NCI-H2029 treated with DMSO at 0.1 percent for 48 hours (cell line): ENCODE measurements at places on chromosomes 11 and 22.

DNA sequence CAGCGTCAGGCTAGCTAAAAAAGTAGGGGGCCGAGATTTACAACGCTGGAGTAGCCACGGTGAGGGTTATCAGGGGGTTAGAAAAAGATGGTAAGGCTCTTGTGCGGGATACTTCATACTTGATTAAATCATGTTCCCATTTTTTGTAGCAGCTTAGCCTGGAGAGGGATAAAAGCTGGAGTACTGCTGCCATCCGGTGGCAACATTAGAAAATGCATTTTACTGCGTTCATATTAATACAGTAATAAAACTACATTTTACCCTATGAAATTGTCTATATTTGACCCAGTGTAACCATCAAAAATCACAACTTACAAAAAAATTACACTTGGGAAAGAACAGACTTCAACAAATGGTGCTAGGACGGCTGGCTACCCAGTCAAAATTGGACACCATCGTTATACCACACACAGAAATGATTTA is 17.3 kb downstream of the RPUSD4 start:
- peak; percentile 41 for DNase-seq

GRCh38 chr11:65716302-65716701 is 4.2 kb downstream of the KAT5 start:
- no peak for DNase-seq

GRCh38 chr11:11332141-11332710 is 20.8 kb downstream of the CSNK2A3 start:
- no peak for DNase-seq

- no peak for DNase-seq
Observed at GRCh38 chr11:2555891-2556290, 111.1 kb downstream of the KCNQ1 start.

- no peak for DNase-seq
Observed at GRCh38 chr11:124865902-124866851, 945 bp downstream of the ROBO3 start.

DNA sequence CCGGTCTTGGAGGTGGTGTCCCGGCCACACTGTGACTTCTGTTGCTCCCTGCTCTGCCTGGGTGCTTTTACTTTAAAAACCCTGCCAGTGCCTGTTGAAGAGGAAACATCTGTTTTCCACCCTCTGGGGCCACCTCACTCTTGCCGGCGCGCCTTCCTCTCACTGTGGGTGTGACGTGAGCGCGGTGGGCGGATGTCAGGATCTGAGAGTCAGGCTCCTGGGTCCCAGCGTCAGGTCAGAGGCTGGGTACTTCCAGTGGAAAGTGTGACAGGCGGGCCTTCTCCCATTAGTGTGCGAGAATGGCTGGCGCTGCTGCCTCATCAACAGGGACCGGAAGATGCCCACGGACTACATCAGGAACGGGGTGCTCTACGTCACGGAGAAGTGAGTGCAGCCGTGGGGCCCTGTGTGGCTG is 54.2 kb downstream of the GRAMD4 start:
- no peak for DNase-seq

GRCh38 chr11:76759092-76759491 is 24.1 kb upstream of the TSKU start:
- DNase-seq, result no peak

DNA sequence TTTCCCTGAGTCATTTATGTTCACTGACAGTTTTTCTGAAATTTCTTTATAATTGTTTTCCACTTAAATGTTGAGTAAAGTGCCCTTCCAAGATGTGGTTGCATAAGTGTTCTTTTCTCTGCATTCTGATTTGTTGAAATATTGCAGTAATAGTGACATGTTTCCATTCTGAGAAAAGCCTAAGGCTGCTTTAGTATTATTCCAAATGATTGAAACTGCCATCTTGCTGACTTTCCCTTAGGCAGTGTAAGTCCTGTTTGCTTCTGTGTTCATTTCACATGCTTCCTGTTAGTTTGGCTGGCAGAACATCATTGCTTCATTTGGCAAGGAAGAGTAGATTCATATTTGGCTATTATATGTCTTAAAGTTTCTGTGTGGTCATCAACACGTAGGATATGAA is 146.5 kb downstream of the ELP4 start:
- DNase-seq, result no peak

DNA sequence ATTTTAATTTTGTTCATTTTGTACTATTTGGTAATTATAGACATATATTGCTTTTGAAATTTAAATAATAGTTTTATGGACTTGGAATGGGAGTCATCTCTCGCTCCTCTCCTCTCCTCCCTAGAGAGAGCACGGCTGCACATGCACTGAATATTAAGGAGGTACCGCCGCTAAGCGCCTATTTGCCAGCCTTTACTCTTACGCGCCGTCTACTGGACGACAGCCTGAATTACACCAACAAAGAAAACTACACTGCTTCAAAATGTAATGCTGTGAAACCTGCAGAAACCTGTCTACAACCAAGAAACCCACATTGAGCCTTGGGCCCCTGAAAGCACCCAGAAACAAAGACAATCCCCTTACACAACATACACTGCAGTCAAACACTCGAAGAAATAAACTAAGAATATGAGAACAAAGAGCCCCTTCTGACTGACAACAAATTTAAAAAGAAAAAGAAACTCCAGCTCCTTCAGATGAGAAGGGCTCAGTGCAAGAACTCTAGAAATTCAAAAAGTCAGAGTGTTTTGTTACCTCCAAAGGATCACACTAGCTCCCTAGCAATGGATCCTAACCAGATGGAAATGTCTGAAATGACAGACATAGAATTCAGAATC is 737.2 kb downstream of the LRRC4C start:
- DNase-seq, result no peak

GRCh38 chr22:44391481-44392445 is 79.0 kb upstream of the SHISAL1 start:
- no peak for DNase-seq

GRCh38 chr11:122851366-122851966 is 13.2 kb downstream of the CRTAM start:
- DNase-seq, result no peak

DNA sequence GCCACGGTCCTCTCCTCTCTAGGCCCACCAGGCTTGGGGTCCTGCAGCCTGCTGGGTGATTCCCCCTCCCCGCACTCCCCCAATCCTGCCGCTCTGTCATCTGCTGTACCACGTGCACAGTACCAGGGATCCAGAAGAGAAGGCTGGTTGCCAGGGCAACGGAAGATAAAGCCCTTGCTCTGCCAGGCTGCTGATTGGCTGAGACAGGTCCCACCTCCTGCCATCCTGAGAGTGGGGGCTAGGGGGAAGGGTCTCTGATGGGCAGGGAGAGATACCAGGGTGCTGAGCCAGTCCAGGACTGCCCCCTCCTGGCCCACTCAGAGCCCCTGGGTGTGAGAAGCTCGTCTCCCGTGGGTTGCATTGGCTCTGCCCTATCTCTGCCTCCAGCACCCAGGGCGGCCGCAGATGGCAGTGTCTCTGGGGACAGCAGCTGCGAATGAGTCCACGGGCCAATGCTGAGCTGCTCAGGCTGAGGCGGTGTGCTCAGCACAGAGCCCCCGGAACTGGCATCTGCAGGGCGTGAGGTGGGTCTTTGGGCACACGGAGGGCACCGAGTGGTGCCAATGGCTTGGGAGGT is at the start of gene SMIM45:
Gene SMIM45, plus strand, starts transcription at position 253 of the 577 bp plus-strand sequence.
- DNase-seq, result no peak

- DNase-seq, result no peak
Observed at GRCh38 chr11:77501758-77502157, 27.9 kb upstream of the PAK1 start.

DNA sequence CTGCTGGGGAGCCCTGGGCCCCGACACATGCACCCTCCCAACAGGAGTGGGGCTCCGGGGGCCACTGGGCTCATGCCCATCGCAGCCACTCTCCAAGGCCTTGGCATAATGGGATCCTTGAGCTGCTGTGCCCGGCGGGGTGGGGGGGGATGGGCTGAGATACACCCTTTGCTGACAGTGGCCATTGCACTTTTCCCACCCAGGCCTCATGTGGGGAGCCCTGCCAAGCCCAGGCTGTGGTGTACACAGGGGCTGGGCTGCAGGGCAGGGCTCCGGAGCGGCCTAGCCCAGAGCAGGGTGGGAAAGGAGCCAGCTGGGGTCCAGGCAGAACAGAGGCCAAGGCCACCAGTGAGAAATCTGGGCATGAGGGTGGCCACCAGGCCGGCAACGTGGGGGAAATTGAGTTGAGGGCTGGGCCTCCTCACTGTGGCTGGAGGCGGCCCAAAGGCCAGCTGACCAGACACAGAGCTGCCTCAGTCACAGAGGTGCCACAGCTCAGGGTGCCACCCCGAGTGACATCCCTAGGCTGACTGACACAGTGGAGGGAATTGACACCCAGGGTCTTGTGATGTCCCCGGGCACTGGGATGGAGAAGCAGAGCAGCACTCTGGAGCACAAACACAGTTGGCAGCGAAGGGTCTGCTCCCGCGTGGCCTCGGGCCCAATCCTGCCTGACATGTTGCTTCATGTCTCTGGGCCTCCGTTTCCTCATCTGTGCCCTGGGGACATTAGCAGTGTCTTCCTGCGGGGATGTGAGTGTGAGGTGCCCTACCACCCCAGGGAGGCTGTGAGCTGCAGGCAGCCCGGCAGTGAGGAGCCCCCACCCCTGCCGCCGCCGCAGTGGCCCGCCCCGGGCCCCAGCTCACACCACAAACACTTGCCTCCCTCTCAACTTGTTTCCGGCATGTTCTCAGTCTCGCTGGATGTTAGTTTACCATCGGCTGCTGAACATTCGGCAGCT is 30.4 kb downstream of the RTN4R start:
- no peak for DNase-seq

- no peak for DNase-seq
Observed at GRCh38 chr11:6319704-6320410, 444 bp downstream of the CAVIN3 start.

GRCh38 chr11:104324276-104324675 is 160.3 kb upstream of the PDGFD start:
- no peak for DNase-seq

DNA sequence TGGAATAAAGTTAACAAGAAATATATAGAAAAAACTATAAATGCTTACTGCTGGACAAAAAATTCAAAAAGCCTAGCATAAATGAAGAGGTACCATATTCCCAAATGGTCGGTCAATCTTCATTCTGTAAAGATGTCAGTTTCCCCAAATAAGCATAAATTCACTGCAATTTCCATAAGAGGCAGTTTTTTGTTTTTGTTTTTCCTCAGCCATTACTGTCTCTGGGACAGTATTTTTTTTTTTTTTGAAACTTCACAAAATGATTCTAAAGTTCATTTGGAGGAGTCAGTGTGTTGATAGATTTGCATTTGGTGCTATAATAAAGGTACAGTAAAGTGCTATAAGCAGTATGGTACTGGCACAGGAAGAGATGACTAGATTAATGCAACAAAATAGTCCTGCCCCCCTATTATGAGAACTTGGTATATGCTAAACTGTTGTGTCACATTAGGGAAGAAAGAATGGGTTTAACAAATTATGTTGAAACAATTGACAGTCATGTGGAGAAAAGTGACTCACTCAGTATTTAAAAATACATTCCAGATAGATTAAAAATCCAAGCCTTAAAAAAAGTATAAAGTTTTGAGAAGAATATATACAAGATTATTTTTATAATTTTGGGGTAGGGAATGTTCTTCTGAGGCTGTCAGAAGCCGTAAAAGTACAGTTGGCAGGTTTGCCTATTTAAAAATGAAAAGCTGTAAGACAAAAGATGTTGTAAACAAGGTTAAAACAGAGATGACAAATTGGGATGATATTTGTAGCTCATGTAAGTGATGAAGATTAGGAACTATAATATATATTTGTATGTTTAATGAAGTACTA is 2.6 kb upstream of the FTH1 start:
- no peak for DNase-seq

DNA sequence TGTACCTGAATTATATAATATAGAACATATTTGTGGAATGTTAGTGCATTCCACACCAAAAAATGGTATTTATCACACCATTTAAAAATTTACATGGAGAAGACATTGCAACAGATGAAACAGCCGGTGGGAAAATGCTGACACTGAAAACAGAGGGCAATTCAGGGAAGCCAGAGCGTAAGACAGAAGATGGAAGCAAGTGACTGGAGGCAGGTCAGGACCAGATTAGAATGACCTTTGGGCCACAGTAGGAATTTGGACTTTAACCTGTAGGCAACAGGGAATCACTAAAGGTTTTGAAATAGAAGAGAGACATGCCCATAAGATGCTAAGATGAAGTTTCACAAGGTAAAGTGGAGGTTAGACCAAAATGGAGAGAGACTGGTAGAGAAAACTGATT is 60.5 kb downstream of the METTL15 start:
- DNase-seq, result no peak

- DNase-seq, result no peak
Observed at GRCh38 chr22:40583053-40583741, 53.3 kb downstream of the MRTFA start.

DNA sequence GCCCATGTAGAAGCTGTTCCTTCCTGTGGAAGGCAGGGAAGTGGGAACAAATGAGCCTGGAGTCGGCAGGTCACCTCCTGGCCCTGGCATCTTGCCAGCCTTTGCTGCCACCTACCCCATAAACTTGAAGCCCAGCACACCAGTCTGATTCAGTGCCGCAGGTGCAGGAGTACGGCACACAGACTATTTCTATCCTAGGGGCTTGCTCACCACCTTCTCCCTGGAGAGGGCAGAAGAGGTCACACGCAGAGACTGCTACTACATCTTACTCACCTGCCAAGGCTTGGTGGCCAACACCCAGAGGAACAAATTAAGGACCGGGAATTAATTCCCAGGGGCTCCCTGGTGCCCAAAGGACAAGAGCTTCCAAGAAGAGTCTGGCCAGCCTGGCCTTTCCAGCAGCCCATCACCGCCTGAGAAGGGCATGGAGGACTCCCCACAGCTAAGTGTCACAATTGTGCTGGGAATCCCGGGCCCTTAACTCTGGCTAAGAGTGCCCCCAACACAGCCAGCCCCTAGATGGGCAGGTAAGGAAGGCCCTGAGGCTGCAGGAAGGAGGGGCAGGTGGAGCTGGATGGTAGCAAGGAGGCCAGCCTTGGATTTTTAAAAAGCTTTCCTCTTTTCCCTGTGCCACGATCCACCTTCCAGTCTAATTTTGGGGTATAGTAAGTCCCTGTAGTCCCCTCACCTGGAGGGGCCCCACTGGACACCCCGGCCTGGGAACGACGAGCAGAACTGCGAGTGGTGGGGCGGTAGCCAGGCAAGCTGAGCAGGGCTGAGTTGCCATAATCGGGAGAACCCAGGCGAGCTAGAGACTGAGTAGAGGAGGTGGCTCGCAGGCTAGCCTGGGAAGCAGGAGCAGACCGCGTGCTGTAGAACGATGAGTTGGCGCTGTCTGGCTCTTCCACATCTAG is 6.9 kb downstream of the IL18BP start:
- DNase-seq, result peak; percentile 44

- DNase-seq, result no peak
Observed at GRCh38 chr11:1161410-1162137, 3.8 kb downstream of the MUC5AC start.

DNA sequence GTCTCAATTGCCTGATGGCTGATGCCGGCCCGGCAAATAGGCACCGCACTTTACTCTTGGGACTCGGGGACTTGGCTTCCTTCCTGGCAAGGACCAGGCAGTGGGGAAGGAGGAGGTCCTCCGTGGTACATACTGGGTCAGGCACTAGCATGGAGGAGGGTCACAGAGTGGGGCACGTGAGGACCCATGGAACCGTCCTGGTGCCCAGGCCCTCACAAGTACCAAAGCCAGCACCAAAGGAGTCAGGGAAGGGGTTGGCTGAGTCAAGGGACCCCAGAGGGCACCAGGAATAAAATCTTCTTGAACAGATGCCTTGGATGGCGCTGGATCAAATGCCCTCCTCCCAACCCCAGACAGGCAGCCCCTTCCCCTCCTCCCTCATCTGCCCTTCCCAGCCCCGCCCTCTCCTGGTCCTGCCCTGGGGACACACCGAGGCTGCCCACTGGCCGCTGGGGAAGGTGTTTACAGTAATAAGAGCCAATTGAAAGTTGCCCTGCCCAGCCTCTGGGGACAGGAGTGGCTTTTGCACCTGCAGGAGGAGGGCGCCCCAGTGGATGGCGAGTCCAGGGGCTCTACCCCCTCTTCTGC is 5.6 kb upstream of the CARNS1 start:
- no peak for DNase-seq
